ENCODE measurements at places on chromosomes 7 and 10.

GRCh38 chr10:72088889-72089575, 681 bp upstream of the SPOCK2 start:
- DNase-seq, result no peak

DNA sequence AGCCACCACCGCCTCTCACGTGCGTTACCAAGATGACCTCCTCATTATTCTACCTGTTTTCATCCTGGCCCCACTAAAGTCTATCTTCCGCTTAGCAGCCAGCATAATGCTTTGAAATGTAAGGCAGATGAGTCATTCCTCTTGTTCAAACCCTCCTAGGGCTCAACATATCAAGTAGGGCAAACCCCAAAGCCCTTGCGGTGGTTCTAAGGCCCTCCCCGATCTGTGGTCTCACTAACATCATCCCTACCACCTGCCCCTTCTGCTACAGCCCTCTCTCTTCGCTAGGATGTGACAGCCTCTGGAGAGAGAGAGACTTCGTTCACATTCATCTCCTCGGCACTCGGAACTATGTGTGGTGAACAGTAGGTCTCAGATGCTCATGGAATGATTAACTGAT, 94.8 kb downstream of the SVIL start:
- DNase-seq, result no peak

DNA sequence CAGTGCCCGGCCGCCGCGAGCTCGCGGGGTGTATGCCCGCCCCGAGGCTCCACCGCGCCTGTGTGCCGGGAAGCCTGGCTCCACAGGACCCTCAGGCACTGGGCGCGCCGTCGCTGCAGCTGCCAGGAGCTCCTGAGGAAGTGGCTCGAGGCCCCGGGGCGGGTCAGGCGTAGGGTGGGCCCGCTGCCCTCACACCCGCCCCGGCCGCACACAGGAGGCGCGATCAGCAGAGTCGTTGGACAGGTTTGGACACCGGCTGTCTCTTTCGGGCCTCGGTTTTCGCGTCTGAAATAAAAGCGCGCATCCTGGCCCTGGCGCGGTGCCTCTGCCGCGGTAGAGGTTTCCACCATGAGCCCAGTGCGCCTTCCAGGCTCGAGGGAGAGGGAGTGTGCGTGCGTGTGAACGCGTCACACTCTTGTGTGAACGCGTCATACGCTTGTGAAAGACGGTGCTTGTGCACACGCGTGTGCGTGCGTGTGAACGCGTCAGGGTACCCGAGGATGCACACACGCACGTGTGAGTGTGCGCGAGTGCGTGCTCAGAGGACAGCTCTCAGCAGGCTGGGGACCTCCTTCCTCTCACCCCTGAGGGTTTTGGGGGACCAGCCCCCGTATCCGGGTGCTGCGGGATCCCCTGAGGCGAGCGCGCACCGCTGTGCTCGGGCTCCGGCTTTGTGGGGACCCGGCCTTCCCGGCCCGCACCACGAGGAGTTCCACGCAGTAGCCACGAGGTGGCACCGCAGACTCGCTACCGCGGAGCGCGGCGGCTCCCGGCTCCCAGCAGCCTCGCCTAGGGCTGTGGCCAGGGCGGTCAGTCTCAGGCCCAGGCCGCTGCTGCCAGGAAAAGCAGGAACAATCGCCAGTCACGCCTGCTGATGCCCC, 83.8 kb downstream of the BMS1 start:
- peak; percentile 7 for DNase-seq

- DNase-seq, result no peak
Observed at GRCh38 chr10:118523775-118524174, 71.7 kb downstream of the PRLHR start.

GRCh38 chr10:51308116-51308515, 233.8 kb downstream of the PRKG1 start:
- no peak for DNase-seq

DNA sequence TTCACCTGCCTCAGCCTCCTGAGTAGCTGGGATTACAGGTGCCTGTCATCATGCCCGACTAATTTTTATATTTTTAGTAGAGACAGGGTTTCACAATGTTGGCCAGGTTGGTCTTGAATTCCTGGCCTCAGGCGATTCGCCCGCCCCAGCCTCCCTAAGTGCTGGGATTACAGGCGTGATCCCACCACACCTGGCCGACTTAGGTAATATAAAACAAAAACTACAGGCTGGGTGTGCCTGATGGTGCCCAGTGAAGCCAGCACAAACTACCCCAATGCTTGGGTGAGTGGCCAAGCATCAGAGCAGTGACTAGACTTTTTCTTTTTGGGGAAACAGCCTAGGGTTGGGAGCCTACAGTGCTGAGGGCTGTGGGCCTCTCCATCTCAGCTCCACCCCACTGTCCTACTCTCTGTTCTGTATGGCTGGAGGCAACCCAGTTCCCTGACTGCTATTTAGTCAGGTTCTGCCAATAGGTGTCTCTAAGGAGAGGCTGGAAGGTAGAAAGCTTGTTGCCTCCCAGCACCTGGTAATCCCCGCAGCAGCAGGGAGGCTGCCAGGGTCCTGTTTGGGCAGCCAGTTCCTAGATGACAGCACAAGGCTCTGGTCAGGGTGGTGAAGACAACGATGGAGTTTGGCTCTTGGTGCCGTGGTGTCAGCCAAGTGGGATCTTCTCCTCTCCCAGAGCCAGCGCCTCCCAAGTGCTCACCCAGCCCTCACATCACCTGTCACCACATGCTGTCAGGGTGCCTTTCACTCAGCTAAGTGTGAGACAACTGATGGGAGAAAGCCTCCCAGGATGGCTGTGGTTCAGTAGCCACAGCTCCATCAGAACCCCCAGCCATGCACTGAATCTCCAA, 10.4 kb upstream of the NACAD start:
- no peak for DNase-seq

Data from stimulated activated CD8-positive, alpha-beta memory T cell treated with anti-CD3 and anti-CD28 coated beads, Interleukin-12 subunit alpha, Interleukin-12 subunit beta, amount 100 ng/mL, for 4 hours (primary cell).